ENCODE measurements at places on chromosomes 5 and 9.

DNA sequence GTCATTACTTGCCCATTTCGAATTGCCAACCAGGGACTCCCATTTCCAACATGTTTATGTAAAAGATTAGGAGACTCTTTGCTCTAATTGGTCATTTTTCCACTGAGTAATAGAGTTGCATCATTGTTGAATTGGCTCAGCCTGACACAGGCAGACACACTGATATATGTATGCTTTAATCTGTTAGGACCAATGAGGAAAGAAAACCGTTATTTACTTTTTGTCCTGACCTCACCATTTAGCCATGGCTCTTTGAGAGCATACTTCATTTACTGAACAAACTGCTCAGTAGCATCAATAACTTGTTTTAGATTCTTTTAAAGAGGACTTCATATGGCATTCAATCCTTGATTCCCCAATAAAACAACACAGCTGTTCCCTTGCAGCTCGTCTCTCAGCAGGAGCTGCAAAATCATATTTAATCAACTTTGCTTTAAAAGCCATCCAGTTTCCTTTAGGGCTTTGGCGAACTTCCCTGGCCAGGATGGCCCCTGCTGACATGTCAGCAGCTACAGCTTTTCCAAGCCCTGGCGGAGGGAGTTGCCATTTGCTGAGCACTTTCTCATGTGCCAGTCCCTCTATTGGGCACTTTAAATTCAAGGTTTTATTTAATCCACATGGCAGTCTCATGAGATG, 251.5 kb upstream of the TNC start:
- DNase-seq: no peak

- DNase-seq: no peak
These were observed 32.5 kb downstream of the S1PR3 start for GRCh38 chr9:89023740-89024139.

DNA sequence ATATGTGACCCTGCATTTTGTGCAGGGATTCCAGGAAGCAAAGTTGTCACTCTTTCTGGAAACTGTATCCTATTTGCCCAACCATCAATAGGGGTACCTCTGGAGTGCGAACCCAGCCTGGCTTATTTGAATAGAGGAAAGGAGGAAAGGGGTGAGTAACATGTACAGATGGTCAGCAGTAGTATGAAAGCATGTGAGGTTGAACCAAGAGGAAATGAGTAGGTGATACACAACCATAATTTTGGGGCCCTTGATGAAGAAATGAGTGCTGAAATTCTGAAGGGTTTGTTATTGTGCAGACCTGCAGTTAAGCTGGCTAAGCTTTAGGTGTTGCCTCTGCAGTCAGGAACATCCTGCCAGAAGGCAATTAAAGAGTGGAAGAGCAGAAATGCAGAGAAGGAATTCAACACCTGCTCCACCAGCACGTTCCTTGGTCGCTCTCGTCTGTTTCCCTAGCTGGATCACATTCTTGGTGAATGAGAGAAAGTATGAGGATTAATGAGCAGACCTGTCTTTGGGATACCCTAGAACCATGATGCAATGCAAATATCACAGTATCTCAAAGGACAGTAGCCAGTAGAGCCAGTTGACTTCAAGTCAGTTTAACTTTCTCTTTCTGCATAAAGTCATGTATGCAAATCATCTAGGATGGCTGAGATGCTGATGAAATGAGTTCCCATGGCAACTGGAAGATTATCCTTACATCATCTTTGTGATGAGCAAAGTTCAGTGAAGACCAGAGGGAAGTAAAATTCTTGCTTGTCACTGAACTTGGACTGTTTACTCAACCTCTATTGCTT, 13.2 kb upstream of the IL12B start:
- no peak for DNase-seq

- DNase-seq: no peak
These were observed 153.6 kb downstream of the GNAQ start for GRCh38 chr9:77877976-77878375.

GRCh38 chr5:149289301-149289700, 17.6 kb downstream of the AFAP1L1 start:
- no peak for DNase-seq

GRCh38 chr5:149633476-149634350, 52.4 kb downstream of the ARHGEF37 start:
- DNase-seq: no peak

DNA sequence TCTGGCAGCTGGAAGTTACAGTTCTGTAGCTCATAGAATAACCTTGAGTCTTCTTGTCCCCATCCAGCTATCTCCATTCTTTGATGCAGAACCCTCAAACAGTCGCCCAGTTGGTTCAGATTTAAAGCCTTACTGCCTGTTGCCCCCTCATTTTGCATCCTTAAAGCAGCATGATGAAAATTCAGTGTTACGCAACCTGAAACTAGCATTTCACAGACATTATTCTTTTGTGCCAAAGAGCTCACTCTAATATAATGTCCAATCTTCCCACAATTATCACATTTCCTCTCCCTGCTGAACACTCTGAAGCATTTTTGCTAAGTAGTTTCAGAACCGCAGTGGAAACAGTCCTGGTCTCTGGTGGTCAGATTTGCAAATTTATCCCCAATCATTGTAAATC, 318.0 kb downstream of the PSAT1 start:
- DNase-seq: no peak

GRCh38 chr5:90434116-90434714, 24.7 kb upstream of the CETN3 start:
- no peak for DNase-seq

DNA sequence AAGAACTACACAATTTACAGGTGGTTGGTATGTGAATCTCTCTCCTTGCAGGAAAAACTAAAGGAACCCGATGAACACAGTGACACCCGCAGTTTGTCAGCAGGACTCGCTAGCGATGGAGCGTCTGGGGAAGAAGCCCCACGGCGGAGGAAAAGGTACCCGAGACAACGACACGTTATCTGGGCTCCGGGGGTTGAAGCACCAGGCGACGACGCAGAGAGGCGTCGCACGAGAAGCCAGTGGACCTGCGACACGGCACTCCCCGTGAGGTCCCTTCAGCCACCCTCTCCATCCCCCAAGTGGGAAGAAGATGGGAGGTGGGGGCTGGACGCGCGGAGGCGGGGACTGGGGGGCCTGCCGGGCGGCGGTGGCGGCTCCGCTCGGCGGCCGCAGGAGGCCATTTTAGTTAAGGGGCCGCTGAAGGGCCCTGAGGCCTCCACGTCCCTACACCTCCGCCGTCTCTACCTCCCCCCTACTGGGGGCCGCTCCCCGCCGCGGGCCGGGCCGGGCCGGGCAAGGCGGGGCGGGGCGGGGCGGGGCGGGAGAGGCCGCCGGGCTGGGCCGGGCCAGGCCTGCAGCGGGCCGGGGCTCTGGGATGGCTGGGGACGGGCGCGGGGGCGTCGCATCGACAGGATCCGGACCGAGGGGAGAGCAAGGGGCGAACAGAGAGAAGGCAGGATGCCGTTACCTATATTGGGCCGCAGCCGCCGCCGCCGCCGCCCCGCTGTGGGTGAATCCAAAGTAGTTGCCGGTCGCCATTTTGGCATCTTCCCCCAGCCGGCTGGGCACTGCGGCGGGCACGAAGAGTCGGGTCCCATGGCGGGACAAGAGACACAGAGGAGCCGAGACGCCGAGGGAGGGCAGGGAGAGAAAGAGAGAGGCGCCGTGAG, 754 bp downstream of the ZFR start:
- DNase-seq: peak; percentile 53

DNA sequence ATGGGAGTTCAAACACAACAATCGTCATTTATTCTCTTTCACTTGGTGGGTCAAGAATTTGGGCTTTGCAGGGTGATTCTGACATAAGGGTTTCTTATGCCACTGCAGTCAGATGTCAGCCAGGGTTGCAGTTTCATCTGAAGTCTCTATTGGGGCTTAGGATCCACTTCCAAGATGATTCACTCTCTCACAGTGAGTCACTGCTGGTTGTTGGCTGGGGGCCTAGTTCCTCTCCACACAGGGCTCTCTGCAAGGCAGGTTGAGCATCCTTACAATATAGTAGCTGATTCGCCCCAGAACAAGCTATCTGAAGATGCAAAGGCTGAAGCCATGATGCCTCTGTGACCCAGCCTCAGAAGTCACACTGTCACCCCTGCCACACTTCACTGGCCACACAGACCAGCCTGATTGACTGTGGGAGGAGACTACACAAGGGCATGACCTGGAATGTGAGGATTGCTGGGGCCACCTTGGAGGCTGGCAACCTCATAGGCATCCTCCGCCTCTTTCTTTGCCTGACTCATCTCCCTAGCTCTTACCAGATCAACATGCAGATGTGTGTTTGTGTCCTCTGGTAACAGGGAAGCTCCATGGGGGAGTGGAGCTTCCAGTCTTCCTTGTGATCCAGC, 4.5 kb upstream of the CARD19 start:
- no peak for DNase-seq

GRCh38 chr9:92947268-92948037, at the start of gene FGD3:
TSS of gene FGD3 (plus strand) at chr9:92947523. CDS start at chr9:92976257, 28,734 bp downstream.
- no peak for DNase-seq

- DNase-seq: no peak
These were observed 1.7 kb upstream of the TSLP start for GRCh38 chr5:111069839-111070238.

DNA sequence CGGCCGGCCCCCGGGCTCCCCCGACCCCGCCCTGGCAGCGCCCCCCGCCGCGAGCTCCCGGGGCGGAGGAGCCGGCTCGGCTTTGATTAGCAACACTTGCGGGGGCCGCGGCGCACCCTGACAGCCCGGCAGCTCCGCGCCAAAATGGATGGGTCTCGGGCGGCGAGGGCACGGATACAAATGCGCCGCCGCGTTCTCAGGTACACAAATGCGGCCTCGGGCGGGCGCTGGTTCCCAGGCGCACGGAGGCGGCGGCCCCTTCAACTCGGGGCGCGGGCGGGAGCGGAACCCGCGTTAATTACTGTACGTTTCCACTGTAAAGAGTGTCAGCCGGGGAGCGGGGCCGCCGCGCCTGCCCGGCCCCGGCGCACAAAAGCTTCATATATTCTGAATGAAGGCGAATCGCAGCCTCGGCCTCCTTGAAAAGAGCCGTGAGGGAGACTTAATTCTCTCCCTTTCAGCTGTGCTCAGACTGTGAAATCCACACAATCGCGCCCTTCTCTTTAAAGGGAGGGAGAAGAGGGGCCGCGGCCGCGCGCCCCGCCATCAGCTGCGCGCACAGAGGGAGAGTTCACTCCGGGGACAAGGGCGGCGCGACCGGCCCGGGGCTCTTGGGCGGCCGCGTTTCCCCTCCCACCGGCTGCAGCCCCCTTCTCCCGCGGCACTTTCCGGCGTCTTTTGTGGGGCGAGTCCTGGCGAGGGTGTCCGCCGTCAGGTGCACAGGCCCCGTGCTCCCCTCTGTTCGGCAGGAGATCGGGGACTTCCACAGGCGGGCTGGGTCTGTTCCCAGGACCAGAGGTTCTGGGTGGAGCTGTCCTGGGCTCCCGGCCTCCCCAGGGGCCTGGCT, 27.0 kb downstream of the MSX2 start:
- peak; percentile 30 for DNase-seq

- DNase-seq: peak; percentile 42
These were observed 275.9 kb downstream of the ACTL7B start for GRCh38 chr9:108579757-108580439.

GRCh38 chr9:135968601-135969000, 7.4 kb upstream of the UBAC1 start:
- no peak for DNase-seq

DNA sequence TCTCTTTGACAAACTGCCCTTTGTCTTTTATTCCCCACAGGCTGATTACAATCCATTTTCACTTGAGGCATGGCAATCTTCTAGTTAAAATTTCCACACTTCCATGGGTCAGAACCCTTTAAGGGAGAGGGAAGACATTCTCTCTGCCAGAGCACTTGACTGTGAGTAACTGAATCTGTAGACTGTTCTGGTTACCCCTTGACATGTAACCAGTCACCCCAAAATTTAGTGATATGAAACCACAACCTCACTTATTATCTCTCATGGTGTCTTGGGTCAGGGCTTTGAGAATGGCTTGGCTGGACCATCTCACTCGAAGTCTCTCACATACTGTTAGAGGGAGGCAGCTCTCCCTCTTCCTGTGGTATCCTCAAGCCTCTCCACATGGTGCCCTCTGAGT, 14.0 kb downstream of the ITGA2 start:
- DNase-seq: no peak

DNA sequence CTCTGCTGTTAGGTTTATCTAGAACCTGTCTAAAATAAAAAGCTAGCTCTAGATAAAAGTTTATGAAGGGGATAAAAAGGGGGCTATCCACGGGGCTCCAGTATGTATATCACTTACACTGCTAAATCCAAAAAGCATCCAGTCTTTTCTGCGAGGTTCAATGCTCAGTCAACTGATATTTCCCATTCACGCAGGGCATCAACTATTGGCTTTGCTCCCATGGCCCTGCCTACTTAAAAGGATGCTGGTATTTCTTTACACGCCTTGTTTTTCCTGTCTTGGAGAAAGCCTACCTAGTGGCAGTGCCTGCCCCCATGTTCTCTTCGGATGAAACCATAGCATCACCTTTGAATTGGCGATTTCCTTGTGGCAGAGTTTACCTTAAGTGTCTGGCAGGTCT, 8.1 kb downstream of the SPRY4 start:
- DNase-seq: no peak

DNA sequence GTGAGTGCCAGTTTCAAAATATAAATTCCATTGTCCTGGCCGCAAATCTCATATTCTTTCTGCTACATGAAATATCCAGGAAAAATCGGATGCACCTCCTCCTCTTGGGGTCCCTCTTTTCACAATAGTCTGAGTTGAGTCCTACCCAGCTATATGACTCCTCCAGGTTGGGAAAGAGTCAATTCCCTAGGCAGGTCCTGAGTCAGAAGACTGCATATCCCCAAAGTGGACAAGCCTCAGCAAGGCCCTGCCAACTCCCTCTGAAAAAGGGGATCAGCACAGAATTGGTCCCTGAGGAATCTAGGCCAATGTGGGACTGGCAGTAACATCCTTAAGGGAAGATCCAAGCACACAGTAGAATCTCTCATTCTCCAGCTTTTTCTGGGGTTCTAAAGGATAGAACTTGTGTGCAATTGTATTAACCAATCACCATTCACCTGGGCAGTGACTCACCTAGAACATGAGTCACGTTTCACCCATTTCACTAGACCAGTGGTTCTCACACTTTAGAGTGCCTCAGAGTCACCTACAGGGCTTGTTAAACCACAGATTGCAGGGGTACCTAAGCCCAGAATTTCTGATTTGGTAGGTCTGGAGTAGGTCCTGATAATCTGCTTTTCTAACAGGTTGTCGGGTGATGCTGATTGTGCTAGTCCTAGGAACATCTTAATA, 44.7 kb upstream of the TMEM215 start:
- DNase-seq: no peak

GRCh38 chr5:39992617-39993202, 567.9 kb upstream of the DAB2 start:
- DNase-seq: no peak

DNA sequence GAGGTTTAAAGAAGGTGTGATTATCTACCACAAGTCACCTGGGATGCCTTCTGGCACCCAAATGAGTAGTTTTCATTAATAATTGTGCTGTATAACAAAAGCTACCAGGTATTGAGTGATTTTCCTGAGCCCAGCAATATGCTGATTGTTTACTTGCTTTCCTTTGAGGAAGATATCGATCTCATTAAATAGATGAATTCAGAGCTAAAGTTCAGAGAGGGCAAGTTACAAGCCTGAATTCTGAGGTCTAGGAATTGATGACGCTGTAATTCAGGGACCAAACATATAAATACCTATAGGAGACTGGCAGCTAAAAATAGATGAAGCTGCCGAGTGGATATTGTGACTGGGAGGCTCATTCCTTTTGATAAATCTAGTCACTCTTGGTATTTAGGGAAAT, 1.1 kb downstream of the ERCC6L2 start:
- DNase-seq: no peak

- DNase-seq: no peak
These were observed 1.8 kb downstream of the PTGER4 start for GRCh38 chr5:40681363-40682153.

Data from H54 (cell line).